NCI-H1930 (cell line): ENCODE measurements at places on chromosomes 16 and 17.

DNA sequence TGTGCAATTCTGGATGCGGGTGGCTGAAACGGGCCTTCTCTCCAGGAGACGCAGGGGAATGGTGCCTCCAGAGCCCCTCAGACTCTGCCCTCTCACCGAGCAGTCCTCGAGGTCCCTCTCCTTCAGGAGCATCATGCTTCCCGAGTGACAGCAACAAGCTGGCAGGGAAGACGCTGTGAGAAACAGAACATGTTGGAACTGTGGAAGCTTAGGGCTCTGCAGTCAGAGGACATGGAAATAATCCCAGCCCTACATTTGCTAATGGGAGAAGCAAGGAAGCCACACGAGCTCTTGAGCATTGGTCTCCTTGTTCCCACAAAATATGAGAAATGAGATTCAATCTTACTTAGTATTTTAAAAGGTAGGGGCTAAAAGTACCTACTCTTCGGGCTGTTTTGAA lies 115.0 kb downstream of the DYNLRB2 start:
- DNase-seq, result no peak

- no peak for DNase-seq
Measured at GRCh38 chr16:85872734-85873133, 26.2 kb upstream of the IRF8 start.

GRCh38 chr16:84976644-84977400 lies 34.5 kb downstream of the ZDHHC7 start:
- DNase-seq, result no peak

DNA sequence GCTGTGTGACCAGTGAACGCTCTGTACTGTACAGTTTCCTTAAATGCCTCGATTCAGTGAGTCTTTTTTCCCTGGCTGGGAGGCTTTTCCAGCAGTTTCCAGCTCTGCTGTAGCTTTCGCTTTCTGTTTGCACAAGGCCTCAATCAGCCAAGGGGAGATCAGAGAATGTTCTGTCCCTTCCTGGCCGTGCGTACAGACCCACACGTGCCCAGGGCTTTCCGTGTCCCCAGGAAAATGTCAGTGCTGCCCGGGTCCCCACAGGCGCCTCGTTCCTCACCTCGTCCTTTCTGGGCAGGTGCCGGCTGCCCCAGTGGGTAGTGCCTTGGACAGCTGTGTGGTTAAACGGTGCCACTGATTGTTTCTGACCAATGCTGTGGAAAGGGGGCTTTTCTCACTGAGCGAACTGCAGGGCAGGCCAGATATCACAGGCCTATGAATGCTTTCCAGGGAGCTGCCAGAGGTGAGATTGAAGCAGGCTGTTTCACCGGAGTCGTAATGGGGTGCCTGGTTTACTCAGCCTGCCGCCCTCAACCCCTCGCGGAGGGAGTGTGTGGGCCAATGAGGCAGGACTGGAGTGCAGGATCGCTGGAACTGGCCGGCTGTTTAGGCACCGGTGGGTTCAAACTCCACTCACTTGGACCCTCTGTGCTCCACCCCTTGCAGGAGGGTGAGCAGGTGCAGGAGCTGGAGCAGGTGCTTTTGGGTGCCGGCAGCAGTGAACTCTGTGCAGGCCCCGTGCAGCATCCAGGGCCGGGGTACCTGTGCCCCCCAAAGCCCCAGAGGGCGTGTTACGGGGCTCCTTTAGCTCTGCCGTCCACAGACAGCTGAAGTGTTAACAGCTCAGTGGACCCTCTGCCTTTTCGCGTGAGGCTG lies 44.4 kb downstream of the ZNF778 start:
- no peak for DNase-seq

- no peak for DNase-seq
Measured at GRCh38 chr16:66901626-66902025, 17.1 kb downstream of the CDH16 start.

DNA sequence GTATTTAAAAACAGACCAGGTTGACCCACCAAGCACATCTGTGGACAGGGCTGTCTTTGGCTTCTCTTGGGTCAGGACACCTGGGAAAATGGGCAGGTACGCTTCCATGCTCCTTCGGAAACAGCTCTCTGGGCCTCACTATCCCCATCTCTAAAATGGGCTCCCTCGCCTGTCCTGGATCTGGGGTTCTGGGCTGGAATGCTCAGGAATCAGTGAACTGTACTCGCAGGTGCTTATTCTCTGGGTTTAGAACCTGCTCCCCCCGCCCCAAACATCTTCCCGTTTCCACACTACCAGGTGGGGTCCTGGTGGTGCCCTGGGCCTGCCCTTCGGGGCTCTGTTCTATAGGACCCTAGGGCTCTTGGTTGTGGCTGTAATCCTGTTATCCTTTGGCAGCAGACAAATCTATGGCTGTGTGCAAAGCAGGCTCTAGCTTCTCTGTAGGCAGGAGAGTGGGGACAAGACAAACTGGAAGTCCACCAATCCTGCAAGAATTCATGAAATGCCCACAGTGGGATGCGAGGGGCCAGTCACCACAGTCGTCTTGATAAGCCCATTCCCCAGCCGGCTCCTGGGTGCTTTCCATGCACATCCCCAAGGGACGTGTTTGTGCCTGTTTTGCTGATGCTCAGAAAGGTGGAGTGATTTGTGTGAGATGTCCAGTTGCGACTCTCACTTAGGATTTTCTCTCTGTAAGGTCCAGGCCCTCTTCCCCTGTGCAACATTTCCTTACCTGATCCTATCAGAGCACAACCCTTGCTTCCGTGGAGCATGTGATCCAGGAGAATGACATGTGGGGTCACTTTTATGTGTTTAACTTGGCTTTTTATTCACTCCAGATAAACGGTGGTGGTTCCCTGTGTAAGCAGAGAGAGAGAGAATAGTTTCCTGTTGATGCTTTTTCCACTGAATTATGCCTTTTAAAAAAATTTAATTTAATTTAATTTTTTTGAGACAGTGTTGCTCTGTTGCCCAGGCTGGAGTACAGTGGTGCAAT lies 37.2 kb downstream of the HAPSTR1 start:
- DNase-seq, result no peak

- no peak for DNase-seq
Measured at GRCh38 chr17:74164446-74165045, 38.9 kb upstream of the RPL38 start.

- DNase-seq, result no peak
Measured at GRCh38 chr16:23527961-23528643, 17.8 kb upstream of the GGA2 start.

DNA sequence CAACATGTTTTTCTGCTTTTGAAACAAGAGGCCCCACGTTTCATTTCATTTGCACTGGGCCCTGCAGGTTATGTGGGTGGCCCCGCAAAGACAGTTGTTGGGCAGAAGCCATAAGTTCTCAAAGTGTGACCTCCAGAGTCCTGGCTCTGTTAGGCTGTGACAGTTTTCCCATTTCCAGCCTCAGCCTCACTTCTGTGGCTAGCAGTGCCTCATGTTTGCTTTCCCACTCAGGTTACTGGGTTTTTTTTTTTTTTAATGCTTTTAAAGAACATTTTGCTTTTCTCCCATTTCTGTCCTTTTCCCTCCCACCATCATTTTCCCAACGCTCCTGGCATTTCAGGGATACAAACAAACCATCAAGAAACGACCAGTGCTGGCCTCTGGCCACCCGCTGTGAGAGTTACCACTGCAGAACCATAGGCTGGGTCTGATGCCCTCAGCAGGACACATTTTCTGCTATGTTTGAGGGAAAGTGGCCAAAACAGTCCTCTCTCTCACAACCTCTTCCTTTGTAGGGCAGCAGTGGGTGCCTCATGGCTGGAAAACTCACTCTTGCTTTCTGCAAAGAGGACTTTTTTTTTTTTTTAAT lies 159.0 kb upstream of the MPHOSPH6 start:
- DNase-seq, result no peak

GRCh38 chr17:17892731-17893130 lies 55.9 kb upstream of the SREBF1 start:
- DNase-seq, result no peak

DNA sequence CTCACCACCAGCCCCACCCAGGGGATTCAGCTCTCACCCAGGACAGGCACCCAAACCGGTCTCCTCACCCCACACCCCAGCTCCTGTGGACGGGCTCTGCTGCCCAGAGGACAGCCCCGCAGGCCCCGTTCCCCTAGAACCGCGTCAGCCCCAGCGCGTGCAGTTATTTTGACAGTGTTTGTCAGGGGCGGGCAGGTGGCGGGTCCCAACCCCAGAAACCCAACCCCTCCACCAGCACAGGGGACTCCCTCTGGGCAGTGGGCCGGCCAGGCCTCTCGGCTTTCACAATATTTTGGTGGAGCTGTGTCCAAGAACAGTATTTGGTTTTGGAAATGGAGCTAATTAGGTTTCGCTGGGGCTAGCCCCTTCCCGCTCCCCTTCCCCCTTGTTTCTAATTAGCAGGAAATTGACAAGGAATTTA lies 44.8 kb downstream of the BAHCC1 start:
- DNase-seq, result no peak

DNA sequence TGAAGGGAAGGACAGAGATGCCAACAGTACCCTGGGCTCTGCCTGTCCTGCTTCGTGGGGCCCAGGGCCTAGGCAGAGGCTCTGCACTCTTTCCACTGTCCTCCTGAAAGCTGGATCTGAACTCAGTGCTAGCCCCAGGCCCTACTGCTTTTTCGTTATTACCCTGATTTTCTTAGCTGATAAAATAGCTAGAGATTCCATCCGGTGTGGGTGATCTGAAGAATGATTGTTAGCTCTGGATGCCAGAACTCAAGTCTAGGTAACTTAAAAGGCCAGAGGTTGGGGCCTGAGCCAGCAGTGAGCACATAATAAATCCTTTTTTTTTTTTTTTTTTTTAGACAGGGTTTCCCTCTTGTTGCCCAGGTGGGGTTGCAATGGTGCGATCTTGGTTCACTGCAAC lies 1.8 kb upstream of the MYBBP1A start:
- DNase-seq, result no peak

DNA sequence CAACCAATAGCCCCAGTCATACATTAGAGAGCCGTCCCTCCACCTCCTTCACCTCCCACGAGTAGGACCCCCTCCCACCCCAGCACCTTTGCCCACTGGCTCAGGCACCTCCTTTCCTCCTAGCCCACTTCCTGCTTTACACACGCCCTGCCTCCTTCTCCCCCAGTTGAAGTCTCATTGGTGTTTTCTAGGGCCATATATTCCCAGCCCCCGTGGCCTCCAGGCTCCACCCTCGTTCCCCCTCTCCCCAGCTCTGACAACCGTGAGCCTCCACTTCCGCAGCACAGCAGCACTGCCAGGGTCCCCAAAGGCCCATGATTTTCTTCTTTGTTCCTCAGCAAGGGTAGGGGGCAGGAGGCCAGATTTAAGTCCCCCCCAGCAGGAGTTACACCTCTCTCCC lies 340.3 kb upstream of the TNRC6C start:
- no peak for DNase-seq

- no peak for DNase-seq
Measured at GRCh38 chr16:87276091-87276701, 41.0 kb downstream of the C16orf95 start.

DNA sequence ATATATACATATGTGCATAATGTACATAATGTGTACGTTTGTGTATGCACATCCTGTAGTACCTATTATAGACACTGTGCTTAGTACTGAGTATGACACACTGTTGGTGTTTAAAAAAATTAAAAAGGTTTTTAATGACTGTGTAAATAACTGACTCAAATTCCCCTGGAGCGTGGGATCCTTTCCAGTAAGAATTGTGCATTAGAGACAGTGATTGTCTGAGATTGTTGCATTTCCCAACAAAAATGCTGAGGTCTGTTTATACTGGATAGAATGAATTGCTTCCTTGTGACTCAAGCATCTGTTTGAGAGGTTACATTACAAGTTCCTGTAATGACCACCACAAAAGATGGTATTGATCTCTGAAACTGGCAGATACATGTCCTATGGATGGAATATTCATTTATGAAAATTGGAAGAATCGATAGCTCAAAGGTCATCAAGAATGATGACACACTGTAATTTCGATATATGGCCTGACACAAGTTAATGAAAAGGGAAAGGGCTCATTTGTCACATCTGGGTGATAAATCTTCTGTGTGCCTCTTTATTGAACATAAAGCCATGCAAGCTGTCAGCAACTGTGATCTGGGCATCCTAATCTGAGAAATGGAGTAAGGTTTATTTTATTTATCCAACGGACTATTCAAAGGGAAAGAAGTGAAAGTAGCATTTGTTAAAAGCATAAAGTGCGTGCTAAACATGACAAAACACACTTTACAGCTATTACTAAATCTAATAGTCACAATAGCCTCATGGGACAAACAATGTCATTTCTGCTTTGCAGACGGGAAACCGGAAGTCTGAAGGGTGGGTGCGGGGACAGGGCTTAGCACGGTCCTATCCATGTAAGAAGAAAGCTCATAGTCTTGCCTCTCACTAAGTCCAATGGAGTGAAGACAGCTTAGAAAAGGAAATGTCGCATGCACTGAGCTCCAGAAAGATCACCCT lies 228.8 kb downstream of the CDH11 start:
- DNase-seq, result no peak

DNA sequence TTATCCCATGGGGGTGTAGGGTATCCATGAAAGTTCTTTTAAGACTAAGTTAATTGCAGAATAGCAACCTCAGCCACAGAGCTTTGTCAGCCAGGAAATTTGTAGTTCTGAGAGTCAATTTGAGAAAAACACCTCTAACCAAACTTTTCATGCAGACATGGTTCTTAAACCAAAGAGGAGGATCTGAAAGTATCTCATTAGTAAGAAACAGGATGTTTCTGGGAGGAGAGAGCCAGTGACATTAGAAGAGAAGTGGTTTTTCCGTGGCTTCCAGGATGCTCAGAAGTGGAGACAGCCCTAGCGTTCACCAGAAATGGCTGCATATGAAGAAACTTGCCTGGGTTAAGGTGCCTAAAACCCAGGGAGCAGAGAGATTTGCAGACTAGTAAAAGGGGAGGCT lies 7.9 kb downstream of the GNAO1 start:
- DNase-seq, result no peak

DNA sequence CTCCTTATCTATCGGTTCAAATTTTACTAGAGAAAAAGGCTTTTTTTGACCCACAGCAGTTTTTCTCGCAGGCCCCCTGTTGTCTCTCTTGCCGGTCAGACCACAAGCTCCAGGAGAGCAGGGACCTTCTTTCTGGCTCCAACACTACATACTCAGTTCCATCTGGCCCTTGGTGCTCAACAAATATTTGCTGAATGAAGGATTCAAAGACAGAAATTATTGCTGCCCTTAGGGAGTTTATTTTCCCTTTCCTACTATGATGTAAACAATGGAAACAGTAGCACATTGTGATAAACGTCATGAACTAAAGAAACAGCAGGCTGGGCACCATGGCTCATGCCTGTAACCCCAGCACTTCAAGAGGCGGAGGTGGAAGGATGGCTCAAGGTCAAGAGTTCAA lies 59.0 kb upstream of the ATP2A3 start:
- DNase-seq, result no peak

GRCh38 chr17:18860161-18860972 lies 2.4 kb downstream of the PRPSAP2 start:
- no peak for DNase-seq

DNA sequence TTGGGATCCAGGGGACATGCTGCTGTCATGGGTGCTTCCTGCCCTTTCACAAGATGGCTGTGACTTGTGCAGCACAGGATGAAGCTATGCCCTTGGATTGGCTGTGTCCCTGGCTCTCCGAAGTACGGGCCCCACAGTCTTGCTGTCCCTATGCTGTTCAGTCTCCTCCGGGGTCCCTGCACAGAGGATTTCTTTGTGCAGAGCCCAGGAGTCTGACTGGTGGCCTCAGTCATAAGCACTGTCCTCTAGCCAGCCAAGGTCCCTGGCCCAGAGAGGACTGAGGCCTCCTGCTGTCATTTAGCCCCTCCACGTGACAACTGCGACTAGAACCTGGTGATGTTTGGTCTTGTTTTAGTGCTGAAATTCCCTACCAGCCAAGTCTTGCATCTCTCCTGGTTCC lies 42.4 kb upstream of the CRISPLD2 start:
- DNase-seq, result no peak

- no peak for DNase-seq
Measured at GRCh38 chr16:49824593-49824992, 31.3 kb downstream of the ZNF423 start.
